ENCODE measurements at places on chromosomes 16 and 17.

DNA sequence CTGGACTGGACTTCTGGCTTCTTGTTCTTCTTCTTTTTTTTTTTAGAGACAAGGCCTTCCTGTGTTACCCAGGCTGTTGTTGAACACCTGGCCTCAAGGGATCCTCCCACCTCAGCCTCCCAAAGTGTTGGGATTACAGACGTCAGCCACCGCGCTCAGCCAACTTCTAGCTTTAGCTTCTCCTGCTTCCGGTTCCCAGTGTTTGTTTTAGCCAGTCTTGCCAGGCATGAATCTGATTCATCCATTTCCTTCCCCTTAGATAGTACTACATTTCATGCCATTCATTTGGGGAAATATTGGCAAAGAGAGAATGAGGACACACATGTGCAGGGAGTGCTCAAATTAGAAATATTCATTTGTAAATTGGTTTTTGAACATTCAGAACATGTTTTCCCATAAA, 12.1 kb upstream of the NDUFAB1 start:
- DNase-seq = no peak

- DNase-seq = no peak
Measured at GRCh38 chr16:71855937-71856662, 10.3 kb downstream of the ATXN1L start.

DNA sequence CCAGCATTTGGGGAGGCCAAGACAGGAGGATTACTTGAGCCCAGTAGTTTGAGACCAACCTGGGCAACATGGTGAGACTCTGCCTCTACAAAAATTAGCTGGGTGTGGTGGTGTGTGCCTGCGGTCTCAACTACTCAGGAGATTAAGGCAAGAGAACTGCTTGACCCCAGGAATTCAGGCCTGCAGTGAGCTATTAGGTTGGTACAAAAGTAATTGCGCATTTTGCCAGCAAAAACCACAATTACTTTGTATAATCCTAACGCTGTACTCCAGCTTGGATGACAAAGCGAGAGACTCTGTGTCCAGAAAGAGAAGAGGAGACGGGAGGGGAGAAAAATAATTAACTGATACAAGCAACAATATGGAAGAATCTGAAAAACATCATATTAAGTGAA, 32.7 kb downstream of the YWHAE start:
- no peak for DNase-seq

GRCh38 chr17:81109957-81110356, 55.4 kb upstream of the PVALEF start:
- DNase-seq = no peak

GRCh38 chr17:52995881-52996280, 826.8 kb upstream of the KIF2B start:
- DNase-seq = no peak
